ENCODE measurements at places on chromosomes 13 and 19. TPM values are rescaled to one million over a fixed set of nuclear protein-coding genes. Genes with fewer than 3 reads are reported as not detected.

The MAP3K10 gene
- 5.2 TPM for polyA plus RNA-seq

The ZNF154 gene
- 2.3 TPM for polyA plus RNA-seq

The MUC16 gene
- polyA plus RNA-seq = not detected

The NEK5 gene
- polyA plus RNA-seq = 0.31 TPM

The ZNF177 gene
- 0.50 TPM for polyA plus RNA-seq

The KLK8 gene
- polyA plus RNA-seq = not detected

All from stomach (tissue), 19 donors.